ENCODE measurements at places on chromosomes 16 and 17. TPM values are rescaled to one million over a fixed set of nuclear protein-coding genes. Genes with fewer than 3 reads are reported as not detected.

- peak; percentile 68 for DNase-seq
Observed at GRCh38 chr17:49576088-49576916, 631 bp downstream of the NXPH3 start.

- DNase-seq: no peak
Observed at GRCh38 chr16:85386467-85387170, 226.5 kb upstream of the GSE1 start.

DNA sequence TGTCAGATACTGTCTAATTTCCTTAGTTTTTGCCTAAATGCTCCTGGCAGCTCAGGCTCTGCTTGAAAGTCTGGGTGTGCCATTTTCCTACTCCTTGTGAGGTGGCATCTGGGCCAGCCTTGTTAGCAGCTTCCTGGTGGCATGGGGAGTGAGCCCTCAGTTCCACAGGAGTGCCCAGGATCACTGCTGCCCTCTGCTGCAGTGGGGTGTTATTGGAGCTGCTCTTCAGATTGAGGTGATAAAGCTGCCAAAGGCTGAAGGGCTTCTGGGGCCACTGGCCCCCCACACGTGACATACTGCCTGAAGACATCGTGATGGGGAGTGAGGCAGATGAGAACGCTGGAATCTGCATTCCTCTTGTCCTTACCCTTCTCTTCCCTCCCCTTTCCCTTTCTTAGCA, 27.4 kb downstream of the CEP95 start:
- no peak for DNase-seq

DNA sequence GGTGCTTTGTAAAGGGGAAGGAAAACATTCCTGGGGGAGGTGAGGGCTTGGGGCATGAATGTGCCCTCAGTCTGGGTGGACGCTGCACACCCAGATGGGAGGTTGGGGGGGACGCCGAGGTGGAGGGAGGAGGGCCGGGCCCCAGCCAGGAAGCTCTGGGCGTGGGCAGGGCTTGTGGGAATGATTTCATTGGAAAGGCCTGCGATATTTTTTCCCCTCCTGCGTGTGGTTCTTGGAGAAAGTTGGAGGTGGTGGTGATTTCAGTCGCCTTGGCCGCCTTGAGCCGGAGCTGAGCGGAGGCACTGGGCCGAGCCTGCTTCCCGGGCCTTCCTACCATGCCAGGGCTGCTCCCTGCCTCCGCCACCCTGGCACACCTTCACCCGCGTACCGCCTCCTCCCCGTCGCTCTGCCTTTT, 26.4 kb upstream of the CLEC18A start:
- no peak for DNase-seq

DNA sequence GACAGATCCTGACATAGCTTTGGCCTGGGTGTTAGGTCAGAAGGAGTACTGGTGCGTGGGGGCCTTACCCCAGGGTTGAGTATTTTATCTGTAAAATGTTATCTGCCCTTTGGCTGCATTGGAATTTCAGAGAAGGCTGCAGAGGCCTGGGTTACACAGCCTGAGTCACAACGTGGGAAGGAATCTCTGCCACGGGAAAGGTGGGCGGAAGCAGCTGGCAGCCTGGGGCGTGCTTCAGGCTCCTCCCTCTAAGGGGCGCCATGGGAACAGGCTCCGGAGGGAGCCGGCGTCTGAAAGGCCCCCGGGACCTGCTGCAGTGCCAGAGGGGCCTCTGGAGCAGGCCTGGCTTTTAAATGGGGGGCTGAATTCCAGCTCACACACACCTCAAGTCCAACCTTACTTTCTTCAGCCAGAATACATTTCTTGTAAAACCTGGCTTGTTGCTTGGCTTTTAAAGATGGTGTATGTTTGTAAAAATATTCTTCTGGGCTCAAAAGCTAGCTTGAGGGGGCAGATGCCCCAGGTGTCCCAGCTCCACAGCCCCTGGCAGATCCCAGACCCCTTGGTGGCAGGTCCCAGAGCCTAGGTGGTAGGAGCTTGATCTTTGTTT, 142.2 kb downstream of the RAB11FIP4 start:
- no peak for DNase-seq

DNA sequence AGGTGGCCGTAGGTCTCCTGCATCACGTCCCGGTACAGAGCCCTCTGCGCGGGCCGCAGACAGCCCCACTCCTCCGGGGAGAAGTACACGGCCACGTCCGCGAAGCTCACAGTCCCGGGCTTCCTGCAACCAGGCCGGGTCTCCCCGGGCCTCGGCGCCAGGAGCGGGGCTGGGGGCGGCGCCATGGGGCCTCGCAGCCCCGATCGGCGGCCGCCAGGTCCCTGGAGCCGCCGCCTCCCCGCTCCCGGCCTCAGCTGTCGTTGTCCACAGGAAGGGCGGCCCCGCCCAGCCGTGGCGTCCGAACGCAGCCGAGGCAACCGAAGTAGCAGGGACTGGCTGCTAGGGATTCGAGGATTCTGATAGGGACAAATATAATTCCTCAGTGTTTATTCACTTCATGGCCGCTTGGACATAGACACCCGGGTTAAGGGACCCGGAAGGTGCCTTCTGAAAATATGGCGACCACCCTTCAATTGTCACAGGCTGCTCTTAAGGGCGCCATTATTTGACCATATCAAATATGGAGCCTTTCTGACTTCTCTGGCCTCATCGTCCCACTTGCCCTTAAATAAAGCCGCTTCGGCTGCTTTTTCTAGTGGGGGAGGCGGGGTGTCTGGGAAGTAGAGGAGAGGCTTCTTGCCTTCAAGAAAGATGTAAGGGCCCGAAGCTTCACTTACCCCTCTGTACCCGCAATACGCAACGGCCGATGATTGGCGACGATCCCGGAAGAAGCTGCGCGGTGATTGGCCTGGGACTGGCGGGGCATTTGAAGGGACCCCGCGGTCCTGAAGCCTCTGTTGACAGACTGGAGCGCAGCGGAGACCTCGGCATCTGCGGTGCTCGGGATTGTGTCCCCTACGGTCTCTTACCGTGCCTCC, at the start of gene ZNF688:
Gene ZNF688, minus strand, starts transcription at position 270 of the 878 bp plus-strand sequence. Its CDS starts 85 bp downstream, at position 185.
- peak; percentile 99 for DNase-seq

DNA sequence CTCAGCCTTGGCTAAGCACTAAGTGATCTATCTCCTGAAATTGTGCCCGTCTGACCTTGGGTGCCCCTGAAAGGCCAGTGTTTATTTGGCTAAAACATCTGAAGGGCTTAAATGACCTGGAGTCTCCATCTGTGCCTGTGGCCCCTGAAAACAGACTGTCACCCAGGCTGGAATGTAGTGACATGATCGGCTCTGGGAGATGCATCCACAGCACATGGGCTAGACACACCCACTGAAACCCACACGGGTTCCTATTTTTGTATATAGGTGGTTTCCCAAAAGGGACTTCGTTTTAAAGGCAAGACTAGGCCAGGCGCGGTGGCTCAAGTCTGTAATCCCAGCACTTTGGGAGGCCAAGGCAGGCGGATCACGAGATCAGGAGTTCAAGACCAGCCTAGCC, 13.5 kb downstream of the CEP295NL start:
- no peak for DNase-seq

DNA sequence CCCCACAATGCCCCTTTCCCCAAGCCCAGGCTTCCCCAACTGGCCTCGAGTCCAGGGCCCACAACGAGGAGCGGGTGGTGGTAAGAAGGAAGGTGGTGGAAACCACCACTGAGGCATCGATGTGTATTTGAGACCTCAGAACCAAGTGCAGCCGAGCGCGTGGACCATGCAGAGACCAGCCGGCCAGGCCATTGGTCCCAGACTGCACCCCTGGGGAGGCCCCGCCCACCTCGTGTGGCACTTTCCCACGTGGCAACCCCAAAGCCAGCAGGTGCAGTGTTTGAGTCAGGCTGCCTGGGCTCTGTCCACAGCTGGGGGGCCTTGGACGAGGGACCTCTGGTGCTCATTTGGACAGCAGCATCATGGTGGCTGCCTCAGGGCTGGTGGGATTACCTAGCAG, 28.1 kb upstream of the BAHCC1 start:
- no peak for DNase-seq

DNA sequence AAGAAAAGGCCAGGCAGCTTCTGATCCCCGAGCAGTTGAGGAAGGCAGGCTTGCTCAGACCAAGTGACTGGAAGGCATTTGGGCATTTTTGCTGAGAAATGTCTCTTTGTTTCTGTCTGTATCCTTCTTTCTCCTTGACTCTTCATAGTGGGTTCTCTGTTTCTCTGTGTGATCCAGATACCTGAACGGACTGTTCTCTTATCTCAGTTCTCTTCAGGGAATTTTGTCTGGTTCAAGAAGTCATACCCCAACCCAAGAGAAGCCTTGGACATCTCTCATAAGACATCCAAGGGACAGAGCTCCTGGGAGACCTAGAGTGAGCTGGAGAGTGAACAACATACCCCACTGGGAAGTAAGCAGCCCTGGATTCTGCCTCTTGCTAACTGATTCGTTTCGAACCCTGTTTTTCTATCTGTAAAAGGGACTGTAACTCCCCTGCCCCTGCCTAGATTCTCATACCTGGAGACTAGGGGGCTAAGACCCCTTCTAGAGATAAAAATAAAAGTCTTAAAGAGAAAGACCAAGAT, 541 bp downstream of the CCL3 start:
- no peak for DNase-seq

- DNase-seq: no peak
Observed at GRCh38 chr17:10956821-10957220, 118.9 kb upstream of the PIRT start.

DNA sequence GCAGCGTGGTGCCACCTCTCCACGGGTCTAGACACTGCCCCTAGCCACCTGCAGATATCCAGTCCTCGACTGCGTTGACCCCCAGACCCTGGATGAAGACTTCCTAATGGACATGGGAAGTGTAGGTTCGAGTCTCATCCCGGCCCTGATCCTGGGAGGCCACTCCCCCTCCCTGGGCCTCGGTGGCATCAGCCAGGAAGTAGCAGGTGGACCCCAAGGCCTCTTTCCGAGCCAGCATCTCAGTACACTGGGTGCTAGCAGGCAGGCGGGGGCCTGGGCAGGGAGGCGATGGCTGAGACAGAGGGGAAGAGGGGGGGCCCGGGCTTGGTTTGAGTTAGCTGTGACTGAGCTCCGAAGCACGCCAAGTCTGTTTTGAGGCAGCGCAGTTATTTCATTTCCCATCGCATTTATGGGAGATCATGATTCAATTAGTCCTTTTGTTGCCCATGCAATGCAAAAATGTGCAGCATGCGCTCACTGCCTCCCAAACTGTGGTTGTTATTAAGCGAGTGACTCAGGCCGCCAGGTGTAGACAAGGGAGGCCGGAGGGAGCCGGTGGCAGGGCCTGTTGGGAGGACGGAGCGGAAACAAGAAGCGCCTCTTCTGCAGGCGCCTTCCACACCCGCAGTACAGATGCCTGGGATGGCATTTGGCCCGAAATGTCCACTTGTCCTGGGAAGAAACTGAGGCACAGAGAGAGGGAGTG, 25.3 kb upstream of the ZNF469 start:
- DNase-seq: no peak

The NTN1 gene
- total RNA-seq: not detected

The OSGIN1 gene
- 11.0 TPM for total RNA-seq

The ALOX15B gene
- not detected for total RNA-seq

The CACNG4 gene
- total RNA-seq: 1.4 TPM

The FBXW10 gene
- not detected for total RNA-seq

The STUB1 gene
- 207 TPM for total RNA-seq

The RMI2 gene
- total RNA-seq: 67.3 TPM

All from G401 (cell line).